Bone marrow (tissue), 2 donors: ENCODE measurements at places on chromosomes 3 and 15.

GRCh38 chr3:117120014-117120413, 410.4 kb downstream of the TUSC7 start:
- DNase-seq: no peak

DNA sequence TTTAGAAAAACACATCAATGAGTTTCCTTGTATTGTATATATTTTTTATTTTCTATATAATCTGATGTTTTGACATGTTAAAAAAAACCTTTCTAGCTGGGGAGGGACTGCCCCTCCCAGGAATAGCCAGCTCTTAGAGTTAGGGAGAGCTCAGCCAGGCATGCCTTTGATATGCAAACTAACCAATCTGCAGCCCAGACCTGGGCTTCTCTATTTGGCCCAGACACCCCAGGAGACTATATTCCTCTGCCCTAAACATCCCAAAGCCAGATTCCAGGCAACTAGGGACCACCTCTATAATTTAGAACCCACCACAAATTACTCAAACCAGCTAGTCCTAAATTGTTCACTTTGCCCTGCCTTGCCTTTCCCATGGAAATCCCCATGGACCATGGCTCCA, 390.9 kb upstream of the ADAMTS9 start:
- DNase-seq: no peak

DNA sequence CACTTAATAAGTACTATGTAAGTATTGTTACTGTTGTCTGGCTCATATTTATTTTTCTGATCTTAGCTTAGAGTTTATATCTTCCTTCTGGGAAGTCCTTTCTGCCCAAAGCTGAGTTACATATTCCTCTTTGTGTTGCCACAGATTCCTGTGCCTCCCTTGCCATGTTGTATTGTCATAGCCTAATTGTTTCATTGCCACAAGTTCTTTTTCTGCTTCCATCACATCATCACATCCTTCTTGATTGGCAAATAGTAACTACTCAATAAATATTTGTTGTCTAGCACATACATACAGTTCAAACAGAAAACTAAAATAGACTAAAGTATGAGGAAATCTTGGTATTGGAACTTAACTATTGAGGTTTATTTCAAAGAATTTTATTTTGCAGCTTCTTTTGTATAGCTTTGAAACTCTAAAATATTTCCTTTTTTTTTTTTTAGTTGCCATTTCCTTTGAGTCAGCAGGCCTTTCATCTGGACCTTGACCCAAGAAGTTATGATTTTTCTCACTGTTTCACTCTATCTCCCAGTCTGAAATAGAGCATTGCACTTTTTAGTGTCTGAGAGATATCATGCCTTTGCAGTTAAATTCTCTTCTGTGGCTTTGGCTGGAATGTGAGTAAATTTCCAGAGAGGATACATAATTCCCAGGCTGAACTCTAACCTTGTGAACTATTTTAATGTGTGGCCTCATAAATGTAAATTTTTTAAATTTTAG, 98.2 kb downstream of the ZNF609 start:
- no peak for DNase-seq

GRCh38 chr3:144770915-144771351, 799.3 kb downstream of the DIPK2A start:
- no peak for DNase-seq

- DNase-seq: no peak
These were observed 532.9 kb upstream of the IL12A start for GRCh38 chr3:159455741-159456181.

GRCh38 chr3:182238126-182238525, 526.4 kb downstream of the SOX2 start:
- no peak for DNase-seq

DNA sequence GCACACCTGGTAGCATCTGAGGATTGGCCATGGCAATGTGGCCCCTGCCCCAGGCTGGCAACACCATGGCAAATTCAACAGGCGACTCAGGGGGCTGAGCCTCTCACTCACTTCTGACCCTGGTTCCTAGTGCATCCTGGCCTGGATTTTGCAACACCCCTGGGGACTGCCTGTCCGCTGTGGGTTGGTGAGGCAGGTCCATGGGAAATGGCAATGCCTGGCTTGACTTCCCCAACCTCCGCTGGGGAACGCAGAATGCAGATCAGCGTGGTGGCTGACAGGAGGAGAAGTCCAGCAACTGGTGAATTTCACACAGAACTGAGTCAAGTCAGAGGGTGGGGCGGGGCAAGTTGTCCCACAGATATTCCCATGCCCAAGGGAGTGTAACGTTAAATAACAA, 3.9 kb upstream of the PSTPIP1 start:
- no peak for DNase-seq

GRCh38 chr15:77659350-77660321, 26.9 kb upstream of the LINGO1 start:
- DNase-seq: no peak

GRCh38 chr3:97131476-97131875, 317.1 kb downstream of the EPHA6 start:
- no peak for DNase-seq

DNA sequence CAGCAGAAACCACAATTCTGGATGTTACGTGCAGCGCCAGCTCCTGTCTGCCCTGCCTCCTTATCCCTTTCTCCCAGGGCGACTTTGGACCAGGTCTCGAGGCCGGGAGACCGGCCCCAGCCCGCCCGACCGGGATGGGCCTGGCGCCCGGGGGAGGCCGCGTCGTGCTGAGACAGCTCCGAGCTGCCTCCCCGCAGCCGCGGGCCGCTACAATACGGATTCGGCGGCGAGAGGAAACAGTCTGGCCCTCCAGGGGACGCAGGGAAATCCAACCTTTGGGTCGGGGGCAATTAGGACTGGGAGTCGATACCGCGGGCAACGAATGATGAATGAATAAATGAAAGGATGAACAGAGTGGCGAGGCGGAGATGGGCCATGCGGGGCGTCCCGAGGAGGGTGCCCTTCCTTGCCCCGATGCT, 537 bp downstream of the GRAMD2A start:
- DNase-seq: no peak

GRCh38 chr3:98172621-98173020, 6.1 kb downstream of the OR5H15 start:
- DNase-seq: no peak

DNA sequence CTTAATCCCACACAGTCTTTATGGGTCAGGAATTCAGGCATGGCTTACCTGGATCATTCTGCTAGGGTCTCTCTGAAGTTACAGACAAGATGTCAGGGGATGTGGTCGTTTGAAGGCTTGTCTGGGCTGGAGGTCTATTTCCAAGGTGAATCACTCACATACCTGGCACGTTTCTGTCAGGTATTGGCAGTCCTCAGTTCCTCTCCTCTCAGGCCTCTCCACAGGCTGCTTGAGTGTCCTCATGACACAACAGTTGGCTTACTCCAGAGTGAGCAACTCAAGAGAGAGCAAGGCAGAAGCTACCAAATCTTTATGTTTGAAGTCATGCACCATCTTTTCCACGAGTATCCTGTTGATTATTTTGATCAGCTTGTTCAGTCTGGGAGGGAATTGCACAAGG, 43.9 kb upstream of the PARP14 start:
- no peak for DNase-seq

GRCh38 chr3:120448756-120449155, 2.0 kb downstream of the FSTL1 start:
- no peak for DNase-seq

DNA sequence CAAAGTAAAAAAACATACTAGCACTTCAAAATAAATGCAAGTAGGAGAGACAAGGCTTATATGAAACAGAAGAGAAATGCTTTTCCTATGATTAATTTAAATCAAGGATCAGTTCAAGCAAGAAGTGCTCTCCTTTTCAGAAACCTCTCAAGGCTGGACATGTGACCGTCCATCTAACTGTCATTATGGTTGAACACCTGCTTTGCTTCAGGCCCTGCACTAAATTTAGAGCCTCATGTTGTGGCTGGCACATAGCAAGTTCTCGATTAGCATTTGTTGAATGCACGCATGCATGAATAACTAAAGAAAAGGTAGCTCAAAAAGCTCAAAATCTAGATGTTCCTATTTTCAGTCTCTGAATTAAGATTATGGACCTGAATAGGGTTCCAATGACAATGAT, 82.0 kb downstream of the SV2B start:
- no peak for DNase-seq

DNA sequence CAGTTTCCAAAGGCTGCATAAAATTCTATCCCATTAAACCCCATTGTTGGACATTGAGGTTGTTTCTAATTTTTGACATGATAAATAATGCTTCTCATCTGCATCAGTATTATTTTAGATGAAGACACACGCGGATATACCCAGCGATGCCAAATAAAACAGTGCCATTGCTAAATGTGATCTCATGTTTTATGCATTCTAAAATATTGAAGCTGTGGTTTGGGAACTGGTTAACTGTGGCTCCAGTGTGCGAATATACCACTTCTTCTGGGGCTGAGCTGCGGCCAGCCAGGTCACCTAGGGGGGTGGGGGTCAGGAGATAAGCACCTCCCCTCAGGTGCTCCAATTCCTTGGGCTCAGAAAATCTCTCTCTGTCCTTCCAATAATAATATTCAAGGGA, 230.0 kb downstream of the ADAMTS9 start:
- no peak for DNase-seq

- no peak for DNase-seq
These were observed 315.3 kb upstream of the UBE2E2 start for GRCh38 chr3:22887664-22888291.

DNA sequence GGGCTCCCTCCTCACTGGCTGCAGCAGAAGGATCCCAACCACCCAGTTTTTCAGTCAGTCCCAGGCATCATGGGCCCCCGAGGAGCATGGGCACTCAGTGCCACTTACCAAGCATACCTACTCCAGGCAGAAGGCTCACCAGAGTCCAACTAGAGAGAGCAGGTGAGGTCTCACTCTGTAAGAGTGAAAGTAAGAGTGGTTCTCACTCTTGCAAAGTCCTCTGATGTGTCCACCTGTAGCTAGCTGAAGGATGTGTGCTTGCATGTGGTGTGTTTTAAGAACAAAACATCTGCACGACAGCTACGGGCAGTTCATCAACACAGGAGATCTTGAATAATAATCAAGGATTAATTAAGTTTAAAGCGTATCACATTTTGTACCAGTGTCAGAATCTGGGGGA, 49.7 kb downstream of the CCK start:
- DNase-seq: no peak

DNA sequence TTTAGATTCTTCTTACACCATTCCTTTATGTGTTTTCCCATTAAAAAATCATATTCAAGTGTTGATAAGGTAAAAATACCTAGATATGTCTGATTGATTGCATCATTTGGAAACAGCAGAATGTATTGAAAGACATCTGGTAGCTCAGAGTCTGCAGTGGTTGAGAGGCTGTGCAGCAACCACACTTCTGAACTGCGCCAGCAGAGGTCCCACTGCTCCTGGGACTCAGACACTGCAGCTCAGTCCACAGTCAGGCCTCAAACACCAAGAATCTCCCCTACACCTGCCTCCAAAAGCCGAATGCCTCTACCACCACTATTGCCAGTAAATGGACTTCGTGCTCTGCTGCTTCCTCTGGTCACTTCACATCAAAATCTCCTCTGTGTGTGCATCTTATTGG, 176.9 kb upstream of the LMCD1 start:
- DNase-seq: no peak

- no peak for DNase-seq
These were observed 199.7 kb downstream of the ARRDC4 start for GRCh38 chr15:98160236-98160635.

- DNase-seq: no peak
These were observed 263.8 kb downstream of the FEZF2 start for GRCh38 chr3:62109534-62109933.

DNA sequence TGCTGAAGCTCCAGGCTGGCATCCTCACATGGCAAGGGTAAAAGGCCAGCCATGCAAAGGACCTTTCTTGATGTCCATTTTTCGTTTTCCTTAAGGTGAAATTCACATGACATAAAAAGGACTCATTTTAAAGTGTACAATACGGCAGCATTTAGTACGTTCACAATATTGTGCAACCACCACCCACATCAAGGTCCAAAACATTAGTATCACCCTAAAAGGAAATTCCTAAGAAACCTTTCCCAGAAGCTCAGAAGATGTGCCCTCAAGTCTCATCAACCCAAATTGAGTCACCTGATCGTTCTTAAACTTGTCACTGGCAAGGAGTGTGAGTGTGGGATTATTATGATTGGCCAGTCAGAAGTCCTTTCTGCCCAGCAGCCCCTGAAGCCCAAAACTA, 250.1 kb downstream of the TLE3 start:
- DNase-seq: no peak

- DNase-seq: no peak
These were observed 89.7 kb upstream of the GK5 start for GRCh38 chr3:142315083-142315482.

DNA sequence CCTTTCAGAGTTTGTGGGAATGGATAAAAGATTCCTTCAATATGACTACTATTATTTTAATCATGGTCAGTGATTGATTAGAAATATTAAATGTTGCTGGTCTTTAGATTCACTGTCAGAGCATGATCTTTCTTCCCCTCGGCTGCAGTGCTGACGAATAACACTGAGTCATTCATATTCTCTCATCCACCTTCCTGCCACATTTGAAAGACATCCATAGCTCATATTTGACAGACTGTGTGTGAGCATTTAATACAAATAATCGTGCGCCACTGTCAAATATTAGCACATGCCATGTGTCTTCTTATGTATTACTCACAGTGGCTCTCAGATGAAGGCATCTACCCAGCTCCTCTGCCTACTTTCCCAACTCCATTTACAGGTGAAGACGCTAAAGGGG, 476.5 kb upstream of the TPRG1 start:
- DNase-seq: no peak

GRCh38 chr3:117355566-117355965, 646.0 kb downstream of the TUSC7 start:
- no peak for DNase-seq

DNA sequence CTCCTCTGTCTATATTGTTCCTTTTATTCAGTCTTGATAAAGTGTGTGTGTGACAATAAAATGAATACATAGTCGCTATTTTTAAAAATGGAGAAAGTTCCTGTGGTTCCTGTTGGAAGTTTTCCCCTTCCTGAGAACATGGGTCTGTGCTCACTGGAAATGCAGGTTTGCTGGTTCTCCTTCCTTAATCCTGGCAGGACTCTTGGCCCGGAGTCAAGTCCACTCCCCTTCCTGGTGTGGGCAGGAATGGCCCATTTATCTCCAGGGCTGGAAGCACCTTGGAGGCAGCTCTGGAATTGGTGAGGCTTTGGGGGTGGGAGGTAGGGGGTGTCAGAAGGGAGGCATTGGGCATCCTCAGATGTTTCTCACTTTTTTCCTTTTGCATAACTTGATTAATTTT, 30.1 kb downstream of the FOXL2 start:
- no peak for DNase-seq

DNA sequence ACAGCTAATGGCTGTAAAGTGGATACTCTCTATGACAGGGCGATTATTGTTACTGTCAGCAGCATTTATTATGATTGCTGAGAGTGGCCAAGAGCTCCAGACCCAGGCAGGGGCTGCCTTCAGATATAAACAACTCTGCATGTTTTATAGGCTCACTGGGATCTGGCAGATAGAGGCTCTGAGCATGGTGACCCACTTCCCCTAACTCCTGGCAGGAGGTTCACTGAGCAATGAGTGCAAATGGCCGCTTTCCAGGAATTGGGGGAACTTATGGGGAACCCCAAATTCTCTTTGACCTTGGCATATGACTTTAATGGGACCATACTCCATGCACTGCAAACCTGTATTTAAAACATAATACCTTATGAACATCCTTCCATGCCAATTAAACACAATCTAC, 59.0 kb downstream of the SCN5A start:
- DNase-seq: no peak
